Naive B cell (primary cell): ENCODE measurements at places on chromosomes 1 and 21.
A peak's percentile ranks its signal among the peaks of the same experiment; 100 is the strongest.

DNA sequence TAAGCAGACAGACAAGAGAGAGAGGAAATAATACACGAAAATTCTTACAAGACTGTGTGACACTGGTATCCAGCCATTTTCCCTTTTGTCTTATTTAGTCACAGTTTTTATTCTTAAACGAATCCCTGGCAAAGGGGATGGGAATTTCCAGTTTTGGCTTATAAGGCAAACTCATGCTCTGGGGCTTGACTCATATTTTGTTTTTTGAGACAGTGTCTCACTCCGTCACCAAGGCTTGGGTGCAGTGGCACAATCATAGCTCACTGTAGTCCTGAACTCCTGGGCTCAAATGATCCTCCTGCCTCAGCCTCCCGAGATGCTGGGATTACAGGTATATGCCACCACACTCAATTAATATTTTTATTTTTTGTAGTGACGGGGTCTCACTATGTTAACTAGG, 31.9 kb downstream of the PTGER3 start:
- no peaks in the 10 kb centered on the region for H3K4me1 ChIP-seq
- H3K4me3 ChIP-seq: no peak overlapping the region
- no peak overlapping the region for H3K27ac ChIP-seq
- DNase-seq: no peak
- peaks cover 15% of the 10 kb centered on the region for H3K27me3 ChIP-seq
- no peaks in the 10 kb centered on the region for H3K36me3 ChIP-seq

GRCh38 chr1:24015221-24016210, 35.4 kb upstream of the SRSF10 start:
- DNase-seq: no peak
- peaks cover 10% of the 10 kb centered on the region for H3K4me1 ChIP-seq
- no peak overlapping the region for H3K4me3 ChIP-seq
- no peaks in the 10 kb centered on the region for H3K36me3 ChIP-seq
- H3K27ac ChIP-seq: no peak overlapping the region
- H3K27me3 ChIP-seq: no peaks in the 10 kb centered on the region

DNA sequence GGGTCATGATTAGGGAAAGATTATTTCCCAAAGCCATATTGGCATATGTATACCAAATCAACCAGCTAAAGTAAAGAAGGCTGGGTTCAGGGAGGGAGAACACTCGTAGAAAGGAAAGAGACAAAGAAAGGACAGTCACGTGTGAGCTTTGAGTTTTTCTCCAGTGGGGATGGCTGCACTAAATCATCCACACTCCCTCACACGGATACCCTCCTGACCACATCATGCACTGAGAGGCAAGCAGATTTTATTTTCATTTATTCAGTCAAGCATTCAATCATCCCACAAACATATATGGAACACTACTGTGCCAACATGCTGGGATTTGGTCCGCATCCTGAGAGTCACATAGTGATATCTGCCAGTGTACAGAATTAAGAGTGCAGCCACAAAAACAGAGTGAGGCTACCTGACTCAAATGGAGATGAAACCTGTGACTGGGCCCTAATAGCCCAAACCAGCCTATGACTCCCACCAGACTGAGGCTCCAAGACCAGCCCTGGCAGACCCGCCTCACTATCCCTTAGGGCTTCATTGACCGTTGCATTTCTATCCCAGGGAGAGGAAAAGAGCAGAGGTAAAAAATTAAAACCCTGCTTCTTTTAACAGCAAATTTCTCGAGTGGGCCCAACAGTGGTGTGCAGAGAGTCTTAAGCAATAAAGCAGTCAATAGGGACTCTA, 155.9 kb downstream of the BARHL2 start:
- no peak for DNase-seq
- H3K27me3 ChIP-seq: peaks cover 19% of the 10 kb centered on the region
- no peak overlapping the region for H3K27ac ChIP-seq
- H3K36me3 ChIP-seq: no peaks in the 10 kb centered on the region
- no peaks in the 10 kb centered on the region for H3K4me1 ChIP-seq

DNA sequence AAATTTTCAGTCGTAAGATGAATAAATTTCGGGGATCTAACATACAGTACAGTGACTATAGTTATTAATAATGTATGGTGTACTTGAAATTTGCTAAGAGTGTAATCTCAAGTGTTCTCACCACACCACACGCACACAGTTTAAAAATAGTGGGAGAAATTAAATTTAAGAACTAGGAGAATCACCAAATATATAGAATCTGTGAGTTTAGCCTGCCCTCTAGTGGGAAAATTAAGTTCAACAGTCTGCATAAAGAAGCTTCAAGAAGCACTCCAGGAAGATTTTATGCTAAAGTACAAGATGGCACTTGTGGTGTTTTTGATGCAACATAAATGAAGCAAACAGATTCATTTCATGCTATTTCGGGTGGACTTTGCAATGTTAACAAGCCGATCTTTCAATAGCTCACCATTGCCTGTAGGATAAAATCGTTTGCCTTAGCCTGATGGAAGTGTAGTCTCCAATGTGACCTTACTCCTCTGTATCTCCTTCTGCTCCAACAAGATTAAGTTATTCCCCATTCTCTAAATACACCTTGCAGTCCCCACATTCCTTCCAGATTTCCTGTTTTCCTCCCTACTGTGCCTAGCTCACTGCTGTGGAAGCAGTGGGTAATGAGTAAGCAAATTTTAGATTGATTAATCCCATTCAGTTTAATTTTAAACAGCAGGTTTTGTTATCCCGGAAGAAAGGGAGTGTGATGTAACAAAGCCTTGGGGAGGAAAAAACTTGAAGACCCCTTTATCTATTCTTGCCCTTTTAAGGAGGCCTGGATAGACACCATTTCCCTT, 8.7 kb upstream of the PIK3C2B start:
- DNase-seq: peak; percentile 66
- H3K4me3 ChIP-seq: no peak overlapping the region
- H3K4me1 ChIP-seq: peaks cover 71% of the 10 kb centered on the region
- peaks cover 8% of the 10 kb centered on the region for H3K36me3 ChIP-seq
- H3K27me3 ChIP-seq: peaks cover 6% of the 10 kb centered on the region

- no peak for DNase-seq
- no peak overlapping the region for H3K4me3 ChIP-seq
- no peaks in the 10 kb centered on the region for H3K36me3 ChIP-seq
- H3K27ac ChIP-seq: no peak overlapping the region
- H3K27me3 ChIP-seq: no peaks in the 10 kb centered on the region
- H3K4me1 ChIP-seq: no peaks in the 10 kb centered on the region
Measured at GRCh38 chr1:116855191-116855619, 54.5 kb upstream of the PTGFRN start.

- no peaks in the 10 kb centered on the region for H3K27me3 ChIP-seq
- no peak for DNase-seq
- H3K36me3 ChIP-seq: peaks cover 17% of the 10 kb centered on the region
- H3K4me1 ChIP-seq: no peaks in the 10 kb centered on the region
- H3K4me3 ChIP-seq: no peak overlapping the region
- H3K27ac ChIP-seq: no peak overlapping the region
Measured at GRCh38 chr1:43445606-43446387, 7.9 kb downstream of the HYI start.

DNA sequence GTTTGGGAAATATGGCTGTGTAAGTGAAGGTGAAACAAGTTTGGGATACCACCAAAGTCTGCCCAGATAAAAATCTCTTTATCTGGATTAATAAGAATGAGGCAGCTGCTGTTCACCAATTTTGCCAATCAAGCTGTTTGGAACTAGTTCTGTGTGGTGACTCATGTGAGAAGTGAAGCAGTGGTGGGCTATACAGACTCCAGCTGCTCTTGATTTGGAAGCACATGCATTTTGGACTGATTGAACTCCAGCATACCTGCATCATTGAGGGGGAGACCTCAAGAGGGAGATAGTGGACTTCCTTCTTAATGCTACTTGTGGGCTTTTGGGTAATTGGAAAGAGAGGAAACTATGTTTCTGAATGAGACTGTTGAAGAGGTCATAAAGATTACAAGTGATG, 99.2 kb upstream of the B3GALT2 start:
- H3K27ac ChIP-seq: no peak overlapping the region
- H3K4me3 ChIP-seq: no peak overlapping the region
- no peaks in the 10 kb centered on the region for H3K36me3 ChIP-seq
- H3K4me1 ChIP-seq: no peaks in the 10 kb centered on the region
- no peak for DNase-seq
- peaks cover 5% of the 10 kb centered on the region for H3K27me3 ChIP-seq

- H3K27me3 ChIP-seq: no peaks in the 10 kb centered on the region
- H3K4me1 ChIP-seq: peaks cover 26% of the 10 kb centered on the region
- H3K27ac ChIP-seq: peak overlapping the region; percentile 98
- peaks cover 55% of the 10 kb centered on the region for H3K36me3 ChIP-seq
Measured at GRCh38 chr1:222654849-222655248, 37.0 kb downstream of the MIA3 start.

GRCh38 chr21:26949830-26950229, 17.1 kb downstream of the ADAMTS5 start:
- no peaks in the 10 kb centered on the region for H3K36me3 ChIP-seq
- no peak overlapping the region for H3K4me3 ChIP-seq
- DNase-seq: no peak
- H3K27ac ChIP-seq: no peak overlapping the region
- H3K27me3 ChIP-seq: no peaks in the 10 kb centered on the region

DNA sequence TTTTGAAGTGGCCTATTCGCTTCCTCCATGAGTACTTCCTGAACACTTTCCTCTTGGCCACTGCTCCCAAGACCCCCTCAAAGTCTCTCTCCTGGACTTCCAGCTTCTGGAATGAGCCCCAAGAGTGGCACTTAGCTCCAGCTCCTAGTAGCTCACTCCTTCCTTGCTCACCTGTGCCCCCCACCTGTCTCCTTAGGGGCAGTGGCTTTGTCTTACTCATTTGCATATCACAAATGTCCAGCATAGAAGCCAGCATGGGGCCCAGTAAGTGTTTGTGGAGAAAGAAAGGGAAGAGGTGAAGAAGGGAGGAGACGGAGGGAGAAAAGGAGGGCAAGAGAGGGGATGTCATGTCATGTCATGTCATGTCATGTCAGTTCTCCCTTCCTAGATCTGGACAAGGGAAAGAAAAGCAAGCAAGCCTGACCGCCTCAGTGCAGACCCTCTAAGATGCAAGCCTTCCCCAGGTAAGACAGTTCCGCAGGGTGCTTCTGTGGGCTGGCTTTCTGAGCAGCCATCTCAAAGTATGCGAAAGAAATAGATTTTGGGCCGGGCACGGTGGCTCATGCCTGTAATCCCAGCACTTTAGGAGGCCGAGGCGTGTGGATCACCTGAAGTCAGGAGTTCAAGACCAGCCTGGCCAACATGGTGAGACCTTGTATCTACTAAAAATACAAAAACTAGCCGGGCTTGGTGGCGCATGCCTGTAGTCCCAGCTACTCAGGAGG, 6.9 kb upstream of the MX1 start:
- H3K36me3 ChIP-seq: peaks cover 7% of the 10 kb centered on the region
- H3K27me3 ChIP-seq: no peaks in the 10 kb centered on the region
- H3K27ac ChIP-seq: peak overlapping the region; percentile 87
- peak overlapping the region; percentile 85 for H3K4me3 ChIP-seq

DNA sequence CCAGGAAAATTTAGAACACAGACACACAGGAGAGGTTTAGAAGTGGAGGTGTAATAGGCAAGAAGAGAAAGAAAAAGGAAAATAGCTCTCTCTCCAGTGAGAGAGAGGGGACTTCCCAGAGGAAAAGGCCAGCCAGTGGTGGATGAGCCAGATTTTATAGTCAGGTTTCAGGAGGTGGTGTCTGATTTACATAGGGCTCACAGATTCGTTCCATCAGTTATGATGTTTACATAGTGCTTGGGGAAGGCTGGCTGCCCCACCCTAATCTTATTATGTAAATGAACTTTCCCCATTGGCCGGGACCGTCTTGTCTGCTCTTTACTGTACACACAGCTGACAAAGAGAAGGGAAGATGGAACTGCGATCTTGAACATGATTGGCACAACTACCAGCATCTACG, 797.3 kb downstream of the PLA2G4A start:
- no peak overlapping the region for H3K27ac ChIP-seq
- H3K4me3 ChIP-seq: no peak overlapping the region
- H3K36me3 ChIP-seq: no peaks in the 10 kb centered on the region
- H3K27me3 ChIP-seq: no peaks in the 10 kb centered on the region

DNA sequence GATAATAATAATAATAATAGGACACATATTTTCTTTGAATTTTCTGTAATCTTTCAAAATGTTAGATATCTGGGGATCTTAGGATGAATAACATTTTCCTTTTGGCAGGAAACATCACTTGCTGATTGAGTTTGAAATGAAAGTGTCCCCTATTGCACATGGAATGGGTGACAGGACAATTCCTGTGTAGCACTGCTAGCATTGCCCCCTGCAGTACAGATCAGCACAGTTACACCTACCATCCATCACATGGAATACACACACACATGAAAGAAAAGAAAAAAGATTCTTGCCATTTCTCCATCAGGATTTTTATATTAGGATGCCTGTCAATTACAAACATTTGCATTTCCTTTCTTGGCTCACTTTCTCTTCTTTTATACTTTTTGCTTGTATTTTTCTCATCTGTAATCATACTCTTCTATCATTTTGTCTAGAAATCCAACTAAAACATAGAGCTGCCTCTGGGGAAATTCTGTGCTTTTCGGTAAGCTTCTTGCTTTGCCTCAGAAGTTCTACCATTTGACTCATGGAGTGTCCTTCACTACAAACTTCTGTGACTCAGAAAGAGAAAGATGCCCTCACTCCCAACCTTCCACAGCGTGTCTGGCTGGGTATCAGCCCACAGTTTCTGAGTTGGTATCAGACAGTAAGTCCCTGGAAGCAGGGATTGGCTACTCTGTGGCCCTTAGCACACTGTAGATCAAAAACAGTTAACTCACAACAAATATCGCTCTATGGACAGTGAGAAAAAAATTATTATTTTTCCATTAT, 641.2 kb downstream of the PTPRC start:
- no peak for DNase-seq
- no peak overlapping the region for H3K27ac ChIP-seq
- no peaks in the 10 kb centered on the region for H3K27me3 ChIP-seq
- peaks cover under 1% of the 10 kb centered on the region for H3K36me3 ChIP-seq
- no peak overlapping the region for H3K4me3 ChIP-seq

DNA sequence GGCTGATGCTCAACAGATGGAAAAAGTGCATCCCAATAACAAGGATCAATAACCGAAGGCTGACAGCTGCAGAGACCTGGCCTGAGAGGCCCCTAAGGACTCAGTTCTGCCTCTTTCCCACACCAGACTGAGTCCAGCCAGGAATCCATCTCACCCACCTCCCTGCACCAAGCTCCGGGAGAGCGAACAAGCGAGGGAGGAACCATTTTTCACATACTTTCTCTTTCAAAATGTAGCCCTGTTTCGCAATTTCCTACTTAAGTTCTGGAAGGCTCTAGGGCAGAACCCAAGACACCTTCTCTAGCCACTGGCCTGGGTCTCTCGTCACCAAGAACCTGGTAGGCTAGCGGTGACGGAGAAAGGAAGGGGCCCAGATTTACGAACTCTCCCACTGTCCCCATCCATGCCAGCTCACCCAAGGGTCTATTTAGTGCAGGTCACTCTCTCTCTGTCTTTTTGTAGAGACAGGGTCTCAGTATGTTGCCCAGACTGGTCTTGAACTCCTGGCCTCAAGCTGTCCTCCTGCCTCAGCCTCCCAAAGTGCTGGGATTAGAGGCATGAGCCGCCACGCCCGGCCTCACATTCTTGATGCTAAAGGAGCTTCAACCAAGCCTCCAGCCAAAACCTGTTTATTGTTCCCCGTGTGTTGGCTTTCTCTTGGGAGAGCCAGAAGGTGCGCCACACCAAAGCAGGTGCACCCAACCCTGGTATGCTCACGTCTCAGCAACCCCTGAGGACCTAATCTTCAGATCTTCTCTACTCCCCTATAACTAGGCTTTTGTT, 10.9 kb upstream of the GNL2 start:
- H3K36me3 ChIP-seq: no peaks in the 10 kb centered on the region
- H3K27ac ChIP-seq: no peak overlapping the region
- DNase-seq: no peak
- H3K4me1 ChIP-seq: peaks cover 6% of the 10 kb centered on the region
- peaks cover 11% of the 10 kb centered on the region for H3K27me3 ChIP-seq
- no peak overlapping the region for H3K4me3 ChIP-seq
